ENCODE measurements at places on chromosomes 5 and 9.

DNA sequence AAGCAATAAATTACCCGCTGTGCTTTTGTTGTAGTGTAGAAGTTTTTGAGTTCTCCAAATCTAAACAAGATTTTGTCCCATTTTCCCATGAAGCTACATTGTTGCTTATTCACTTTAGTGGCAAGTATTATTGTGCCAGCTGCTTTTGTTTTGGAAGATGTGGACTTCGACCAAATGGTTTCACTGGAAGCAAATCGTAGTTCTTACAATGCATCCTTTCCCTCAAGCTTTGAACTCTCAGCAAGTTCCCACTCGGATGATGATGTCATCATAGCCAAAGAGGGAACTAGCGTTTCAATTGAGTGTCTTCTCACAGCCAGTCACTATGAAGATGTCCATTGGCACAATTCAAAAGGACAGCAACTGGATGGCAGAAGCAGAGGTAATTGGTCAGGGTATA lies 10.9 kb downstream of the MFAP3 start:
- DNase-seq = no peak

- no peak for DNase-seq
Measured at GRCh38 chr5:153542536-153542935, 52.1 kb downstream of the GRIA1 start.

DNA sequence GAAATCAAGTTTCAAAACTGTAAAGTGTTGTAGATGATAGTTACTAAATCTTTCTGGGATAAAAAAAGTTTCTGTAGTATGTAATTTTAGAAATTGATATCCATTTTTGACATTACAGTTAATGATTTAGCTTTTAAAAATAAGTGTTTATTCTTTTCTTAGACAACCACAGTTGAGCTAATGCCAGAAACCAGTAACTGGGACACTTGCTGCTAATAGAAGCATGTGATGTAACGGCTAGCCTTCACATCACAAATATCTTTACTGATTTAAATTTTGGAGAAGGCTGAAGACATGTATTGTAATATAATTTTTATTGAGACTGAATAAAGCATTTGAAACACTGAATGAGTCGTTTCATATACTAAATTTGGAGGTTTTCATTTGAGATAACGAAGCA lies 18.8 kb downstream of the CSNK1G3 start:
- DNase-seq = no peak

DNA sequence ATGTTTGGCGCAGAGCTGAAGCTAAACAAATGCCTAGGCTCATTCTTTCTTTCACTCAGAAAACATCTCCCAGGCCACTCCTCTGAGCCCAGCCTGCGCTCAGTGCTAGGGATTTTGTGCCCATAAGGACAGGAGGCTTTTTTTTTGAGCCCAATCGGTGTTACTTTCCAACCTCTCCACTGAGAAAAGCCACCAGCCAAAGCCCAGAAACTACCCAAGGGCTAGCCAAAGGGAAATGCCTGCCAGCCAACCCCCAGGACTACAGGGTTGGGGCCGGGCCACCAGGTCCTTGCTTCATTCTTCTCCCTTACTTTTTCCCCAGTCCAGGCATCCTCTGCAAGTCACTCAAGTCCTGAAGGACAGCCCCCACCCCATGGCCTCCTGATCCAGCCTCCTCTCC lies 134.7 kb downstream of the PAX5 start:
- DNase-seq = no peak

- no peak for DNase-seq
Measured at GRCh38 chr9:22097707-22098106, 88.6 kb upstream of the CDKN2B start.

GRCh38 chr9:126043681-126044080 lies 282.9 kb upstream of the MVB12B start:
- DNase-seq = no peak

- no peak for DNase-seq
Measured at GRCh38 chr5:118611332-118611945, 376.9 kb downstream of the DTWD2 start.

- no peak for DNase-seq
Measured at GRCh38 chr5:170581211-170581610, 77.4 kb downstream of the KCNIP1 start.

DNA sequence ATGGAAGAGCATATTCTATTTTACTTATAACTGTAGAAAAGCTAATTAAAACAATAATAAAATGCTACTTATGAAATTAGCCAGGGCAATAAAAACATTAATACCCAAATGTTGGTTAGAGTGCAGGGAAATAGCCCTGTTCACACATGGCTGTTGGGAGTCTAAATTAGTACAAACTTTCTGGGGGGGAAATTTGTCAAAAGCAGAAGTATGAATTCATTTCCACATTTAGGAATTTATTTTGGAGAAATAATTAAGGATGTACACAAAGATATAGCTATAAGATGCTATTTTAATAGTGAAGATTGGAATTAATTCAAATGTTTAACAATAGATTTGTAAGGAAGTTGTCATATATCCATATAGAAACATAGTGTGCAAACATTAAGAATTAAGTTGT lies 190.5 kb downstream of the SEC61B start:
- no peak for DNase-seq

GRCh38 chr9:70566066-70566465 lies 151.6 kb upstream of the KLF9 start:
- DNase-seq = no peak

DNA sequence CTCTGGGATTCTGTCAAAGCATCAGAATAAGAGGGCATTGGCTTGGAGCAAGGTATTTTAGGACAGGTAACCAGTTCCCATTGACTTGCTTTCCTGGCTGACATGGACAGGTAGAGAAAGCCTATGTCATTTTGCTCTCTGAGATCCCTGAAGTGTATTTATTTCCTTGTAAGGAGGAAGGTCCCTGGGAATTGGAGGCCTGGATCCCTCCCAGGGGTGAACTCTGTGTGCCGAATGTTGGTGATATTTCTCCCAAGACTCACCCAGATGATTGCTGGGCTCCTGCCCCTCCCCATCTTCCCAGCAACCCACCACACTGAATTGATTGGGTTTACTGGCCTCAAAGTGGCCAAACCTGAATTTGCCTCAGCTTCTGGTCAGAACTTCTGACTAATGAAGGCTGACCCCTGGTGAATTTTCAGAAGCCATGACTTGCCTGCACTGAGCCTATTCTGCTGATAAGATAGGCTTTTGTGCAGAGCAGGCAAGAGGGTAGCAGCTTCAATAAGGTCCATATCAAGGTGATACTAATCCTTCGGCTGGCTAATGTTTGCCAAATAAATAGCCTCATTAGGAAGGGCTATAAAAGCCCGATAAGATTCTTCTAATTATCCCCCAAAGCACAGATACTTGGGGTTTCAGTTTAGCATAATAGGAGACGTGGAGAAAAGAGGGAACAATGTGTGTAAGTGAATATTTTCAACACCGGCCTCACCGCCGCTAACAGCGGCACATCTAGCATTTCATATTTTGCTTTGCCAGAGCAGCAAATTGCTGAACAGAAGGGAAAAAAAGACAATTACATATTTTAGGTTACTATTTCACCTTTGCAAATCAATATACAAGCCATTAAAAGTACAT lies 152.9 kb upstream of the PITX1 start:
- DNase-seq = no peak

DNA sequence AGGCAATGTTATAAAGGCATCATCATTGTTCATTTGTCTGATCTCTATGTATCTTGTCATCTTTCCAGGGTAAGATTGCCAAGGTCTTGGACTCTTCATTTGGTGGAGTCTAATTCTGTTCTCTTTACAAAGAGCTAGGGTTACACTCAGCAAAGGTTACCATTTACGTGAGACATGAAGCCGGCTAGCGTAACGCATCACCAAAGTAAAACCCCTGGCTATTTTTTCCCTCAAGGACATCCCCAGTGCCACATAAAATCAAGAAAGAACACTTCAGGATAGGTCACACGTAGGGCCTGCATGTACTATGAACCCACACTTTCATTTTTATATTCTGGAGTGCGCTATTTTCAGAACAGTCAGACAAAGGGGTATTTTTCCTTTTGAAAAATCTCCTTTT lies 20.0 kb upstream of the MYOT start:
- DNase-seq = no peak

DNA sequence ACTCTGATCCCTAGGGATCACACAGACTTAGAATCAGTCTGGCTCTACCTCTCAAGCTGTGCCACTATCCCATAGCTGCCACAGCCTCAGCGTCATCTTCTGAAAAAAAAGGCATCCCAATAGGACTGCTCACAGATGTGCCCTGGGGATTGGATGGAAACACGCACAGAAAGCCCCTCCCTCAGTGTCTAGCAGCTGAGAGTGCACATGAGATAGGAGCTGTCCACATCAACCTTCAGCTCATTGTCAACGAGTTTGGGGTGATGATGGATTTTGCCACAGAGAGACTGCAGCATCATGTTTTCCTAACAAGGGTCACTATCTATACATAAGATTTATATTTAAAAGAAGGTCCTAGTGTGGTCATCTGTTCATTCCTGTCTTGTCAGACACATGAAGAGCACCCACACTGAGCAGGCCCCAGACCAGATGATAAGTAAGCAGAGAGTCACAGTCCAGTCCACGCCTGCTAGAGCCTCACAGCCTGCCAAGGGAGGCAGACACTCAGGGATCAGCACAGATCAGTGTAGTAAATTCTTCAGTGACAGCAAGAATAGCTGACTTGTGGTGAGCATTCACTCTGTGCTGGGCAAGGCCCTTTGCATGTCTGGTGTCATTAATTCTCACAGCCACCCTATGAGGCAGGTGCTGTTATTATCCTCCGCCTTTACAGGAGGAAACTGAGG lies 25.8 kb downstream of the AFAP1L1 start:
- no peak for DNase-seq

DNA sequence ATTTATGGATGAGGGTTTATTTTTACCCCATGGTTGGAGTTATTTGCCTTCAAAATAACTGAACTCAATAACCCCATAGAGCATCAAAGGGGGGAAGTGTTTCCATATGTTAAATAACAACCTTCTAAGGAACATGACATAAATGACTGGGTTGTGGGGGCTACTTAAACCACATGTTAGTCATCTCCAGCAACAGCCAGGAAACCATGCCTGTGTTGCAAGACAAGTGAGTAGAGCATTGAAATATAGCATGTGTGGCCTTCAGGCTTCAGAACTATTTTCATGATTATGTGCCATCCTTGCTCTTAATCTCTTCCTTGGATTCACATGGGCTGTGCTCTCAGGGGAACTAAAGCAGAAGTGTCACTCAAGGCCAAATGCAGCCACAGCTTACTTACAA lies 431.2 kb downstream of the AGTPBP1 start:
- no peak for DNase-seq

DNA sequence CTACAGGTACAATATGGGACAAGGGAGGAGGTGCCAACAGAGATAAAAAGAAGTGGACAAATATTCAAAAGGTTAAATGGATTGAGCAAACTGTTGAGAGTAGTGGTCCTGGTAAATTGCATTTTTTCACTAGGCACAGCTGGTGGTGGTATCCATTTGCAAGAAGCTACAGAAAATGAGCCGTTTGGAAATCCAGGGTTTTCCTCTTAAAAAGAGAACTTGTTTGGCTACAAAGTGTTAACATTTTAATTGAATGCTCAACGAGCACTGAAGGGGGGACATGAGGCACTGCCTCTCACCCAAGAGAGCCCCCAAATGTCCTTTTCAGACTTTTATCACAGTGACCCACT lies 491 bp upstream of the ZCCHC9 start:
- DNase-seq = no peak

- no peak for DNase-seq
Measured at GRCh38 chr9:126532951-126533925, 80.5 kb upstream of the LMX1B start.

GRCh38 chr5:57937025-57937424 lies 454.4 kb upstream of the ACTBL2 start:
- DNase-seq = no peak

DNA sequence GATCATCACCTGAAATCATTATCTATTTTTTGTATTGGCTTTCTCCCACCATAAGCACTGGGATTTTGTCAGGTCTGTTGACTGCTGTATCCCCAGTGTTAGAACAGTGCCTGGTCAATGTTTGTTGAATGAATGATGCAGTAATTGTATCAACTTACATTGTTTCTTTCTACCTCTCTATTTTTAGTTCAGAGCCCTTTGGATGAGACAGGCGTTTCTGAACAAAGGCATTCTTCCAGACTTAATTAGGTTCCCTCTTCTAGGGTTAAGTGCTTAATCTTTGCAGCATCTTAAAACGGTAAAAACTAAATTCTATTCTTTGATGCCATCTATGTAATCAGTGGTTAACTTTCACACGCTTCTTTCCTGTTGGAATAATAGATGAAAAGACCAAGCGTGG lies 26.3 kb downstream of the SLC44A1 start:
- DNase-seq = no peak

DNA sequence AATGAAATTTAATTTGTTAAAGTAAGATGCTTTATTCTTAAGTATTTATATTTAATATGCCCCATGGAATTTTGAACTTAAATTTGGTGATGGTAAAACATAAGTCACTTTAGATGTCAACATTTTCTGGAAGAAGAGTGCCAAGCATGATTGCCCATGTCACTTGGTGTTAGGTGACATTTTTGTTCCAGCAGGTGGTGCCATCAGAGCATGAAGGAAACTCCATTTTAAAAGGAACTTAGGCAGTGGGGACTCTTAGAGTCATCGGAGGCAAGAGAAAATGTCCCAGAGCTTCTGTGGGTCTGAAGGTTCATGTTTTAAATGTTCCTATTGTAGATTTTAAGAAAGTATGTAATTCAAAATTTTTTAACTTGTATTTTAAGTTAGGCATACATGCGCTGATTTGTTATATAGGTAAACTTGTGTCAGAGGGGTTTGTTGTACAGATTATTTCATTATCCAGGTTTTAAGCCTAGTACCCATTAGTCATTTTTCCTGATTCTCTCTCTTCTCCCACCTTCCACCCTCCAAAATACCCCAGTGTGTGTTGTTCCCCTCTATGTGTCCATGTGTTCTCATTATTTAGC lies 789.3 kb downstream of the SEMA5A start:
- no peak for DNase-seq

DNA sequence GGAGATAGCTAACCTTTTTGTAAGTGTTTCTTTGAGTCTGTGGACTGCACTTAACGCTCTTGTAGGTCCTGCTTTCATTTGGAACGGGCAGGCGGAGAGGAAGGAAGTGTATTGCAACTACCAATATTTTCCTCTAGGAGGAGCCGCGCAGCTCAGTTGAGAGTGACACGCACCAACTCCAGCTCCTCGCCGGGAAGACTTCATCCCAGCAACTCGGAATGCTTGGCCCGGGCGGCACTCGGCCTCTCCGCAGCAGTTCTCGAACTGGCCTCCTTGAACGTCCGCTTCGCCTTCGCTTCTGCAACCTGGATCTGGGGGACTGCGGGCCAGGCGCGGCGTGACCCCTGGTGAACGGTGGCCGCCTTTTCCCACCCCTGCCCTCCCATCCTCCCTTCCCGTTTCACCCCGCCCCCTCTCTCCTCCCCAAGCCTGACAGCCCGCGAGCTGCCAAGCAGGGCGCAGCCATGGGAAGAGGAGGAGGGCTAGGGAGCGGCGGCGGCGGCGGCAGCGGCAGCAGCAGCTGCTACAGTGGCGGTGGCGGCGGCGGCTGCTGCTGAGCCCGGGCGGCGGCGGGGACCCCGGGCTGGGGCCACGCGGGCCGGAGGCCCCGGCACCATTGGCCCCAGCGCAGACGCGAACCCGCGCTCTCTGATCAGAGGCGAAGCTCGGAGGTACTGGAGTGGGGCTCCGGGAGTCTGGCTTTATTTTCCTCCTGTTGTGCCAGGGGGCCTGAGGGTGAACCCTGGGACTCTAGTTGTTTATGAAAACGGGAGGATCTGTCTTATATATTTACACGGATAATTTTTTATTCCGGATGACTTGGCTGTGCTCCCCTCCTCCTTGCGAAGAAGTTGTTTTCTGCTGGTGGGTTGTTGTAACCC lies at the start of gene GHR:
GHR (plus strand) TSS at position 155 of the 881 bp plus-strand sequence. CDS start 142,436 bp downstream, outside the sequence.
- no peak for DNase-seq

Measured in stimulated activated naive CD4-positive, alpha-beta T cell treated with Interleukin-2 at 50 U/mL for 16 hours (primary cell).